ENCODE measurements at places on chromosomes 5 and 9.

DNA sequence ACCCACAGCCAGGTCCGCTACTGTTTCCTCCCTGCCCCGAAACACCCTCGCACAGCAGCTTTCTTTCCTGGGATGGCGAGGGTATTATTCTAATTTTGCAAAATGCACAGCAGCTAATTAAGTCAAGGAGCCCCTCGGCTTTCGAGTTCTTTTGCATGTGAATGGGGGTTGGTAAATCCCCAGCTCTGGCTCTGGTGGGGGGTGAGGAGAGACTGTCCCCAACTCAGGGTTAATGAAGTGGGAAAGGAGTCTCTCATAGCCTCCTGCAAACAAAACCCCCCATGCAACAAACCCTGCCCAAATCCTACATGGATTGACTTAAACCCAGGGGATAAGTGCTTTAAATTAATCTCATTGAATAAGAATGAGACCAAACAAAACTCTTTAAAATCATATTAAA lies 8.8 kb downstream of the BARHL1 start:
- no peak for DNase-seq

GRCh38 chr5:109309326-109310063 lies 100.3 kb downstream of the PJA2 start:
- no peak for DNase-seq

DNA sequence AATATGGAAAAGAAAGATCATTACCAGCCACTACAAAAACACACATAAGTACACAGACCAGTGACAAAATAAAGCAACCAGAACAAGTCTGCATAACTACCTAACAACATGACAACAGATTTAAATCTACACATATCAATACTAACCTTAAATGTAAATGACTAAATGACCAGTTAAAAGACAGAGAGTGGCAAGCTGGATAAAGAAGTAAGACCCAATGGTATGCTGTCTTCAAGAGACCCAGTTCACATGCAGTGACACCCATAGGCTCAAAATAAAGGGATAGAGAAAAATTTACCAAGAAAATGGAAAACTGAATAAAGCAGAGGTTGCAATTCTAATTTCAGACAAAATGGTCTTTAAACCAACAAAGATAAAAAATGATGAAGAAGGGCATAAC lies 938.1 kb downstream of the EFNA5 start:
- no peak for DNase-seq

GRCh38 chr9:36091026-36091953 lies 45.2 kb upstream of the GLIPR2 start:
- DNase-seq = no peak

DNA sequence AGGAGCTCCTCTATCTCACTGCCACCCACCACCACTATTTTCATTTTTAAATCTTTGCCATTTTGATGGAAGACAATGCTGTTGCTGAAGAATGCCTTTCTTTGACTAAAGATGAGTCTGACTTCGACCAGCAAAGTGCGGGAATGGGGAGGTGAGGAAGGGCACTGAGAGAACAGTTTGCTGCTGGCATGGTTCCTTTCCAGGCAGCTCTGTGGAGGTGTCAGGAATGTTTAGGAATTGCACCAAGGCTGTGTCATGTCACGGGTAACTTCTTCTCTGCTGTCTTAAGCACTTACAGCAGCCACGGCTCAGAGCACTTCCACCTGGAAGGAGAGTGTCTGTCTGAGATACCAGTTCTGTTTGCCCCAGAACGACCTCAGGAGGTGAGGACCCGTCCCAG lies 41.4 kb upstream of the SHB start:
- DNase-seq = no peak

DNA sequence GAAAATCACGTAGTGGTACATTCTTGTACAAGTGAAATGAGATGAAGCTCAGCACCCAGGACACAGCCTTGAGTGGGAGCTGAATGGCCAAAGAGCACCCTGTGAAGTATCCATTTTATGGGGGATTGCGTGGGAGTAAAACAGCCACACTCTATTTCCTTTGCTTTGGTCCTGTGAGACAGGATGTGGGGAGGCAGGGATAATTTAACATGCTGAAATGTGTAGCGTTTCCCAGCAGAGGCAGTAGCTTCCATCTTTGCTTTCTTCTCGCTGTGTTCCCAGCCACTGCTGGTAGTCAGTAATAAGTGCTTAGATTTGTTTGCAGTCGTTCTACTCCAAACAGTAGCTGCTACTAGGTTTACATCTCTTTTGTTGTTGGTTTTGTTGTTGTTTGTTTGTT lies 4.4 kb downstream of the IL31RA start:
- DNase-seq = no peak

- DNase-seq = no peak
Observed at GRCh38 chr5:78113689-78114264, 180.7 kb downstream of the AP3B1 start.

All from stimulated activated CD8-positive, alpha-beta memory T cell treated with anti-CD3 and anti-CD28 coated beads, Interleukin-2, amount 100 ng/mL, for 1 hour (primary cell).